ENCODE measurements at places on chromosomes 6 and 20.
A peak's percentile ranks its signal among the peaks of the same experiment; 100 is the strongest.

GRCh38 chr6:156028335-156029131 lies 572.9 kb upstream of the NOX3 start:
- no peak for DNase-seq

GRCh38 chr20:40882152-40882551 lies 146.5 kb upstream of the TOP1 start:
- no peak for DNase-seq

DNA sequence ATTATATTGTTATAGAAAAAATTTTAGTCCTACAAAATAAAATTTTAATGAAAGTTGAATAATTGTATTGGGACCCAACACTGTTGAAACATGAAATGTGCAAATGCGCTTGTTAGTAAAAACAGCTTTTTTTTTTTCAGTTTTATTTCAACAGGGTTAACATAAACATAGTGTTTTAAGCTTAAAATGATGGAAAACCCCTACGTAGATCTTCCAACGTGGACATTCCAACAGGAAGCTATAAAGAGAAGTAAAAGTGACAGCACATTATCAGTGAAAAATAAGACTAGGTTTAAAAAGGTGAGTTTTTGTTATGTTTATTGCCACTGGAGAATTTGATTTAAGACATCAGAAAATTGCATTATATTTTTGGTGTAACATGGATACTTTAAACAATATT lies 6.5 kb upstream of the GPR31 start:
- DNase-seq = no peak

DNA sequence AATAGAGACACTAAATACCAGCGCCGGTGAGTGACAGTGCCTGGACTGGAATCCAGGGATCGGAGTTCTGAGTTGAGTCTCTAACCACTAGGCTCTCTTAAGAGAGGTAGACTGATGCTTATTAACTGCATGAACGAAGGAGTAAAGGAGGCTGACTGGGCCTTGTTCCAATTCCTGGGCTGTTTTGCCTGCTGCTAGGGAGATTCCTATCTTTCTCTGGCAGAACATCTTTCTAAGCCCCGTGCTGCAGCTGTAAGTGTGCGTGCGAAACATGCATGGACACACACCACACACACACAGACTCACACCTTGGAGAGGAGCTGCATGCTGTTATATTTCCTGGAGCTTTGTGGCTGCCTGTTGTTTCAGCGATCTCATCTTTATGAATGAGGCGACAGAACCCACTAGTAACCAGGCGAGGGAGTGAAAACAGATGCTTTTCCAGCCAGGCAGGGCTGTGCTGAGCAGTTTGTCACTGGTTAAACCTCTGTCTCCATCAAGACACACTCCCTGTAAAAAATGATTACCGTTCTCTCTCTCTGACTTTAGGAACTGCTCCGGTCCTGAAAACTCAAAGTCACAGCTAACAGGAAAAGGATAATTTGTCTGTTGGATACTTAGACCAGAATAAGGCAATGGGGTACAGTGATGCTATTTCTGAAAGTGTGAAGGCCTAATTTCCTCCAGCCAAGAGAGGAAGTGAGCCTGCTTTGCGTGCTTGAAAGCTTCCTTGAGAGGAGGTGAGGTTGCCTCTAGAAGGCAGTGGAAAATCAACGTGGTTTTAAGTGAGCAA lies 157.4 kb upstream of the ZNF217 start:
- DNase-seq = peak; percentile 87

DNA sequence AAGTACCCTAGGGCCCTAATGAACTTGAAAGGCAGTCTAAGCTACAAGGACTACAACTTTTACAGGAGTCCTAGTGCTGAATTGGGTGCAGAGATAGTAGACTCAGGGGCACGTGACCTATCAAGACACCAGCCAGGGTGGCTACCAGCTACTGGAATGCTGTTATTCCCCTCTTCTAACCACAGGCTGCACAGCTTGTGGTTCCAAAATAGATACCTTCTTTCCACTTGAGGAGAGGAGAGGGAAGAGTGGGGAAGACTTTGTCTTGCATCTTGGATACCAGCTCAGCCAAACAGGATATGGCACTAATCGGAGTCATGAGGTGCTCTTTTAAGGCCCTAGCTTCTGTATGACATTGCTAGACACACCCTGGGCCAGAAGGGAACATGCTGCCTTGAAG lies 60.0 kb upstream of the MTRF1L start:
- no peak for DNase-seq

GRCh38 chr6:49430187-49430586 lies 32.9 kb downstream of the MMUT start:
- no peak for DNase-seq

GRCh38 chr20:32605167-32605656 lies 20.1 kb upstream of the NOL4L start:
- no peak for DNase-seq

- peak; percentile 94 for DNase-seq
Observed at GRCh38 chr6:100464903-100465700, at the start of gene SIM1. TSS of gene SIM1 (minus strand) at chr6:100464921. CDS start at chr6:100463468, 1,453 bp downstream.

- no peak for DNase-seq
Observed at GRCh38 chr20:60046436-60046835, 88.2 kb downstream of the CDH26 start.

DNA sequence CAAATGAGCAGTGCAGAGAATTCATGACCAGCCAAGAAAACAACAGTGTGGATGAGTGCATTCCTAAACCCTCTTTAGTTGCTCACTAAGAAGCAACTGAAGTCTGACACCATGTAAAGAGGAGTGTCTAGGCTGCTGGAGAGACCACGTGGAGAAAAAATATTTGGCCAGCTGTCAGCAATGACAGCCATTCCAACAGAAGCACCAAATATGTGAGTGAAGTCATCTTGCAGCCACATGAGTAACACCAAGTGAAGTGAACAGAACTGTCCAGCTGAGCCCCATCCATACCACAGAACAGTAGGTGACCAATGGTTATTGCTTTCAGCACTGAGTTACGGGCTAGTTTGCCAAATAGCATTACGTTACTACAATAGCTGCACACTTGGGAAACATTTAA lies 89.4 kb downstream of the TBXT start:
- peak; percentile 26 for DNase-seq

DNA sequence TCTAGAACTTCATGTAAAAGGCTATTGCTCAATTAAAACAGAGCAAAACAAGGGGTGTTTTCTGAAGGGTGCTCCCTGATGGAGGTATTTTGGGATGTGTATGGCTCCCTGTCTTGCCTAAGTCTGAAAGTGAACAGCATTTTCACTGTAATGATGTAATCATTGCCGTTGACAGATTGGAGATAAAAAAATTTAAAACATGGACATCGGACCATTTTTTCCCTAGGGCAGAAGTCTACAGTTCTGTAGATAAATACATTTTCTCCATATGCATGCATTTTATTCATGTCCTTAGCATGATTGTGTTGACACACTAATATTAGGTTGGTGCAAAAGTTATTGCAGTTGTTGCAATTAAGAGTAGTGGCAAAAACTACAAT lies 85.1 kb upstream of the ATXN1 start:
- no peak for DNase-seq

GRCh38 chr20:36279362-36279761 lies 26.8 kb upstream of the DLGAP4 start:
- DNase-seq = no peak

GRCh38 chr6:23650676-23651075 lies 475.3 kb upstream of the NRSN1 start:
- no peak for DNase-seq

DNA sequence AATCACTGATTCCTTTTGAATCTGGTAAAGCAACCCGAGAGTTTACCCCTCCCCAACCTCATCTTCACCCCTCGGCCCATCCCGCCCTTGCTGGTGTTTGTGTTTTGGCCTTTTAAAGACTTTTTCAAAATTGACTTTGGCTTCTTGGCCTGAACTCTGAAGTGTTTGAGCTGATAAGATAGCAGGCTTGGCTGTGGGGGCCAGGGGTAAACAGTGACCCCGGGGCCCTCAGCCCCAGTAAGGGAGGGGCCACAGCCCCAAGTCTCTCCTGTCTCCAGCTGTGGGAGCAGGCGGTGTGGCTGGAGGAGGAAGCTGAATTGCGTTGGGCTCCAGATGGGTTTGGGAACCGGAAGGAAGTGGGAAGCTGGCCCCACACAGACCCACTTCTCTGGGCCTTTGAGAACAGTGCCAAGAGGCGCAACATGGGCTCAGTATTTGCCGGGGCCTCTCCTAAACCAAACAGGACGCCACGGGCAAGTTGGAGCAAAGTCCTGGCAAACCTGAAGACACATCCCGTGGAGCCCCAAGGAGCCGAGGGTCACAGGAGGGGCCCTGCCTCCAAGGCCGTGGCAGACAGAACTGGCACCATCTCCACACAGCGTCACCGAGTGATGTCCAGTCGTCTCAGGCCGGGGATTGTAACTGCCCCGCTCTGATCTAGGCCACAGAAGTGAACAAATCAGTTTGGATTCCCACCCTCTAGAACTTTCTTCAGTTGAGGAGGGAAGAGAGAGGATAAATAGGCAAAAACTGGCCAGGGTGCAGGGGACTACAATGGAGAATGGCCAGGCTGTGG lies 54.3 kb upstream of the PTPN1 start:
- no peak for DNase-seq

DNA sequence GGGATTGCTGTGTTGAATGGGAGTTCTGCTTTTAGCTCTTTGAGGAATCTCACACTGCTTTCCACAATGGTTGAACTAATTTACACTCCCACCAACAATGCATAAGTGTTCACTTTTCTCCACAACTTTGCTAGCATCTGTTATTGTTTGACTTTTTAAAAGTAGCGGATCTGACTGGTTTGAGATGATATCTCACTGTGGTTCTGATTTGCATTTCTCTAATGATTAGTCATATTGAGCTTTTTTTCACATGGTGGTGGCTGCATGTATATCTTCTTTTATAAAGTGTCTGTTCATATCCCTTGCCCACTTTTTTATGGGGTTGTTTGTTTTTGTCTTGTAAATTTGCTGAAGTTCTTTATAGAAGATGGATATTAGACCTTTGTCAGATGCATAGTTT lies 588.3 kb upstream of the ADGRB3 start:
- no peak for DNase-seq

DNA sequence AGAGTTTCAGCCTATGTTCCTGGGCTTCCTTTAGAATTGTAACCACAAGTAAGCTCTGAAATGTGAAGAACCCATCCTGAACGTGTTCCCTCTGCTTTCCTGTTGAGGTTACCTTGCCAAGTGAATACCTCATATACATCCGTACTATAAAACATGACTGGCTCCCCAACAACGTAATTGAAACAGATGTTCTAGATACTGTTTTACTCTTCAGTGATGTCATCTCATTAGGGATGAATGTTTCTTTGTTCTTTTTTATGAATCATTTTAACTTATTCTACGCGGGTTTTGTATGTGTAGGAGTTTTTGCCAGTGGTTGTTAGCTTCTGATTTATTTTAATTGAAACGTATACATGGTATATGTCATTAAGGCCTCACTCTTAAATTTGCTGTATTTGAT lies 166.8 kb downstream of the SAMD5 start:
- DNase-seq = no peak

DNA sequence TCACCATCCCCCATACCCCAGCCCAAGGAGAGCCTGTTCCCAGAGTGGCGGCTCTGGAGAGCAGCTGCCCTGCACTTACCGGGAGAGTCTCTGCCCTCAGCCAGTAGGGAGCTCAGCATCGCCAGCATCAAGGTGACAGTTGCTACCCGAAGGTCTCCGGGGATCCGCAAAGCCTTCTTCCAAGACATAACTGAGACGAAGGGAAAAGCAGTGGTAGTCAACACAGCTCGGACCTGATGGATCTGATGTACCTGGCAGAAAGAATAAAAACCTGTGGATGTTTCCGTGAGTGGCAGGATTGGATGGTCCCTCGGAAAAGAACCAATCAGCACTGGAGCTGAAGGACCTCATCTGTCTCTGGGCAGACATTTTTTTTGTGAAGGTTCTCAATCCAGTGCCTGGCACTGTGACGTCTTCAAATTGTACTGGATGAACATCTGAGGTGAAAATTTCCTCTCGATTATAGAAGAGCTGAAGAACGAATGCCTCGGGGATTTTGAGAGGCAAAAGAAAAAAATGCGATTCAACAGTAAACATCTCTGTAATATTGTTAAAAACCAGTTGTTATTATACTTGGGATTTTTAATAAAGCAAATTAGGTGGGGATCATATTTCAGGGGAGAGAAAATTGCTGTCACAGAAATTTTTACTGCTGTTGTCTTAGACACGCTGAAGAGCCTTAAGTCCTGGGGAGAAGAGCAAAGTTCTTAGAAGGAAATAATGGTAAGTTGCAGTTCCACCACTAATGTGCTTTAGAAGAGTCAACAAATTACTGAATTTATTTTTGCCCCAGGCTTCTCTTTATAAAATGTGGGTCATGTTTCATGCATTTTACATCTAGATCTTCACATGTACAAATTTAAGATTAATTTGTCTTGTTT lies at the start of gene HLA-DQB1:
Gene HLA-DQB1, minus strand, starts transcription at position 238 of the 881 bp plus-strand sequence. Its CDS starts 50 bp downstream, at position 188.
- peak; percentile 3 for DNase-seq

GRCh38 chr6:151052021-151052646 lies 186.6 kb downstream of the MTHFD1L start:
- no peak for DNase-seq

DNA sequence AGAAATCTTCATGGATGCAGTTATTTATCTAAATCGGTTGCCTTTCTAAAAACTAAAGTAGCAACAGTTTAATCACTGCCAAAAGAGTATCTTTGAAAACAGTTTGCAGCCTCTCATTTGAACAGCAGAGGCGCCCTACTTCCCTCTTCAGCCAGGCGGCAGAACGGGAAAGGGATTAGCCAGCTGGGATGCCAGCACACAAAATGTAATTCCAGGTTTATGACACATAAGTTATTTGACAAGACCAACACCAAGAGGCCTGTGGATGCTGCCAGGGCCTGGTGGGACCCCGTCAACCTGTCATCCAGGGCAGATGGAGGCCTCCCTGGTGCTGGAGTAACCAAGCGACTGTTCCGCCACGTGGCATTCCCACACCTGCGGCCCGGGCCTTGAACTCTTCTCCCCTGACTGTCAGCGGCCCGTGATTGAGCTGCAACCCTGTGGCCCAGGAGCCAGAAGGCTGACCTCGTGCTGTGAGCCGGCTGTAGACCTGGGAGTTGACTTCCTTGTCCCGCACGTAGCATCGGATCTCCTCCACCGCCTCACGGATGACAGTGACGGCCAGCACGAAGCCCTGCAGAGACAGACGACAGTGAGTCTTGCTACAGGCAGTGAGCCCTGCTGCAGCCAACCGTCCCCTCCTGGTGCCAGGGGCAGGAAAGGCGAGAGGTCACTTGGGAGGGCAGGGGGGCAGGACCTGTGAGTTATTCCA lies 55.5 kb downstream of the ATP9A start:
- DNase-seq = no peak

GRCh38 chr6:89411145-89412070 lies 665 bp downstream of the RRAGD start:
- DNase-seq = no peak

DNA sequence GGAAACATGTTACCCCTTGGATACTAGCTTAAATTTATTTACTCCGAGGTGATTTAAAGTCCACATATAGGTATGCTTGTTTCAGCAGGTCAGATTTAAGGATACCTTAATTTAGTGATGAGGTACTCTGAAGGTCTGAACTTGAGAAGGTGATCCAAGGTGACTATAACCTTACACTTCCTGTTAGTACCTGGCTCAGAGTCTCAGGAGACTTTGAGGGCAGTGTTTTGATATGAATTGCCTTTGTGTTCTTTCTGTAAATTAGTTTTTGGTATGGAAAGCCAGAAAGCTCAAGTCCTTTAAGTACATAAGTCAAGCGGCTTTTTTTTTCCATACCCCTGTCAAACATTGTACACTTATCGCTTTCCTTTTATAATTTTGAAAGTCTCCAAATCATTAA lies 489.0 kb downstream of the CDKAL1 start:
- DNase-seq = no peak

- DNase-seq = no peak
Observed at GRCh38 chr6:56293781-56294180, 46.4 kb upstream of the COL21A1 start.

- DNase-seq = no peak
Observed at GRCh38 chr20:48603819-48604405, 223.9 kb downstream of the PREX1 start.

GRCh38 chr6:138037009-138037504 lies 70.2 kb downstream of the PERP start:
- DNase-seq = no peak
